T1000 (cell line): ENCODE measurements at places on chromosomes 6 and 20.

GRCh38 chr6:29014729-29015608 is 9.9 kb upstream of the ZNF311 start:
- DNase-seq: no peak

- no peak for DNase-seq
Measured at GRCh38 chr20:699811-700338, 24.3 kb upstream of the SCRT2 start.

DNA sequence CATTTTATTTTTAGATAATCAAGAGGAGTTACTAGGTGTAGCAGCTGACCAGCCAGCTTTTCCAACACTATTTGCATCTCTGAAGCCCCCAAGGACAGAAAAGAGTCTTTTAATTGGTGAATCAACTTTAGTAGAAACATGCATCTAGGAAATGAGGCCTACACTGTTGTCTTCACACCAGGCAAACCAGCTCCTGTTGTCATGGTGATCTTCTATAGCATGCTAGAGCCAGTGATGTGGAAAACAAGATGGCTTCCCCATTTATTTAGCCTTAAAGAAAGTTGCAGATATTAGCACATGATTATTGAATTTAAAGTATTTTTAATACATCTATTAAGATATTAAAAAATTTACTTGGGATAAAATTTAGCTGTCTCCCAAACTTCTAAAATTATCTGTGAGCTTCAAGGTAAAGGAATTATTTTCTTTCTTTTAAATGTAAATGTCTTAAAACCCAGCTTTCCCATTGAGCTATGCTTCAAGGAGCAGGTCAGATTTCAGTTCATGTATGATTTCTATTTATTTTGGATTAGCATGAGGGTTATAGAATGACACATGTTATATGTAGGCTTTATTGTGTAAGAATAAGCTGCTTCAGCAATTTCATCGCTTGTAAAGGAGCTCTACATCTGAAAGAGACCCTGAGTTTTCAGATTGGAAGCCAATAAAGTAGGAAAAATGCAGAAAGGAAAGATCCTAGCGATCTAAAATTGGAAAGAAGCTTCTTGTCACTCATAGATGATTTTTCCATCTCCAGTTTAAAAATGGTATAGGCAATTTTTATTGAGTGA is 564.9 kb upstream of the CITED2 start:
- no peak for DNase-seq

GRCh38 chr6:158019416-158019815 is 37.8 kb downstream of the SYNJ2 start:
- no peak for DNase-seq

- no peak for DNase-seq
Measured at GRCh38 chr20:15570156-15570555, 1003.1 kb downstream of the KIF16B start.

DNA sequence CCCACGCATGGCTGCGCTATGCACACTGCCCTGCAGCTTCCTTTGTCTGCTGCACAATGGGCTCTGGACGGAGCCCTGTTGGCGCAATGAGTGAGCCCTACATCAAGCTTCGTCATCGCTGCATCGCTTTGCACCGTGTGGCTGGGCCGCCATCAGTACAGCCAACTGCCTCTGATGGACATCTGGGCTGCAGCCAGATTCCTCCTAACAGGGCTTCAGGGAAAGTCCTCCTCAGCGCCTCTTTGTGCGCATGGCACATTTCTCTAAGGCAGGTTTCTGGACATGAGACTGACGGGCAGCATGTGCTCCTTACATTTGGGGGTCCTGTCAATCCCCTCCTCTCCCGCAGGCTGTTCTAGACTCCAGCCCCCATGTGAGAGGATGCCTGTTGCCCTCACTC is 29.7 kb upstream of the ANGPT4 start:
- no peak for DNase-seq

DNA sequence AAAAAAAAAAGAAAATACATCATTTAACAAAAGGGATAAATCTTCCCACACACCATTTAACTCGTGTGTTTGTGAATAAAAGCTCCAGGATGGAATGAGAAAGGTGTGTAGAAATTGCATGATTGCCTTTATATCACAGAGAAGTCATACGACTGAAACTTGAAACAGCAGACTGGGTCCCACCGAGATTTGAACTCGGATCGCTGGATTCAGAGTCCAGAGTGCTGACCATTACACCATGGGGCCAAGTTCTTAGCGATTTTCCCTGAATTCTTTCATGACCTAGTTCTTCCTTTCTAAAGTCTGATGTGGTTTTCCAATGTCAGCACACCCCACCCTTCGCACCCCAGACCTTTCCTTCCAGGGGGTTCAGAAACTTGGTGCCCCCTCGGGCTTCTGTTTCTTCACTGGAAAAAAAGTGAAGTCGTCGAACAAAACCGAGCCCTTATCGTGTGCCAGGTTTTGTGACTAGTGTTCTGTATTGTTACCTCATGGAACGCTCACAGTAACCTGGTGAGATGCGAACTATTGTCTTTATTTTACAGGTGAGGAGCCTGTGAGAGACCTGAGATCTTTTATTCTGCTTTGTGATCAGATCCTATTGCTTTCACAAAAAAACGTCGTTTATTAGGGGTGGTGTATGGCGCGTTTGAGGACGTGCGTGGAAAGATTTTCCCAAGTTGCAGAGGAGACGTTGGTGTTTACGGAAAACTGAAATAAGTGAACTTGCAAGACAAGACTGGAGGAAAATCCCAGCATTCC is 120.8 kb downstream of the OR2B2 start:
- DNase-seq: peak; percentile 24

DNA sequence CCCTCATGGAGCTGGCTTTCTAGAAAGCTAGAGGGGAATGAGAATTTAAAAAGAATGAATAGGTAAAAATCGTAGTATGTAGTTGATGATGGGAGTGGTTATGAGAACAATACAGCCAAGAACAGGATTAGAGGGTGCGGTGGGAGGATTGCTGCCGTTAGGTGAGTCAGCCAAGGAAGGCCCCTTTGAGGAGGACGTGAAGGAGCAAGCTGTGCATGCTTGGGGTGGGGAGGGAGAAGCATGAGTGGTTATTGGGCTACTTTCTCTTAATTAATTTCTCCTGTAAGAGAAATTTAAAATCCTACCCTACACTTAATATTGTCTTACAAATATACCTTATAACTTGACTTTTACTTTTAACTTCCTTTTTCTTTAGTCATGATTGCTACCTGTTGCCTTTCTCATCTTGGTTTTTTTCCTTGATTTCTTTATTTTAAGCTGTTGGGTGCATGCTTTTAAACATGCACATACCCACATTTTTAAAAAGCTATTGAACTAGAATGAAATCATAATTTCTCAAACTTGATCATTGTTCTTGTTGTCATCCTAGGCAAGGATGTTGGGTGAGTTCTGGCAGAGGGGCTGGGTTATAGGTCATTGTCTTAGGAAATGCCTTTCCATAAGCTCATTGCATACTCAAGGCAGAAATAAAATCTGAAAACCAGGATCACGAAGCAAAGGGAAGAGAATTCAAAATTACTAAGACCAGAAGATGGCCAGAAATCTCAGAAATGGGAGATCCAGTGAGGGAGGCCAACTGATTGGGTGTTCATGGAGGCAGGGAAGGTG is 114.5 kb downstream of the TCP11 start:
- no peak for DNase-seq

- DNase-seq: no peak
Measured at GRCh38 chr20:59439243-59439642, 138.8 kb downstream of the EDN3 start.

- no peak for DNase-seq
Measured at GRCh38 chr6:5201271-5201670, 59.5 kb downstream of the LYRM4 start.

GRCh38 chr20:600736-601135 is 9.4 kb downstream of the TCF15 start:
- DNase-seq: no peak

DNA sequence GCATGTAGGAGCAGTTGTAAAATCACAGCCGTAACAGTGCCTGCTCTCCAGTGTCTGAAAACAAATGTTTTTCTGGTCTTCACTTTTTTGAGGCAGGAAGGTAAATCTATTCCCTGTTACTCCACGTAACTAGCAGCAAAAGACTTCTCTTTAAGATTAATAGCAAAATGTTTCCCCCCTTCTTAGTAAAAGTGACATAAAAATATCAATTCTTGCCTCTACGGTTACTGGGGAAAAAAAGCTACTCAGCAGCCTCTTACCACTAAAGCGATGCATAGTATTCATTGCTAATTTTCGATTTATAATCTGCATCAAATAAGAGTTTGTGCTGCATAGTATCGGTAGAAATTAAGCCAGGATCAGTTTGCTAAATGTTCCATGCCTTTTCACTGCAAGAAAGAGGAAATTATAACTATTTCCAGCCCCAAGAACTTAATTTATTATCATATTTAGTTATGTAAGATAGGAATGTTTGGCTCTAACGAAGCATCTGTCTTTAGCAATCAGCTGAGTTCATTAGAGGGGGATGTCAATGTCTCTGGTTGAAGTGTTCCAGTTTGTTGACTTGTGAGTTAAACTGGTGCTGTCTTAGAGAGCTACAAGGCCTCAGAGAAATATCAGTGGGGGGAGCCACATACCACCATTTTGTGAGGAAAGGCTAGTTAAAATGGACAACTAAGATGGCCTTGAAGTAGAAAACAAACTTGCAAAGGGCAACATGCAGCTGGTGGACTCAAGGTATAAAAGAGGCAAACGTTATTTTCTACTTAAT is 617 bp upstream of the TSPYL1 start:
- DNase-seq: no peak

DNA sequence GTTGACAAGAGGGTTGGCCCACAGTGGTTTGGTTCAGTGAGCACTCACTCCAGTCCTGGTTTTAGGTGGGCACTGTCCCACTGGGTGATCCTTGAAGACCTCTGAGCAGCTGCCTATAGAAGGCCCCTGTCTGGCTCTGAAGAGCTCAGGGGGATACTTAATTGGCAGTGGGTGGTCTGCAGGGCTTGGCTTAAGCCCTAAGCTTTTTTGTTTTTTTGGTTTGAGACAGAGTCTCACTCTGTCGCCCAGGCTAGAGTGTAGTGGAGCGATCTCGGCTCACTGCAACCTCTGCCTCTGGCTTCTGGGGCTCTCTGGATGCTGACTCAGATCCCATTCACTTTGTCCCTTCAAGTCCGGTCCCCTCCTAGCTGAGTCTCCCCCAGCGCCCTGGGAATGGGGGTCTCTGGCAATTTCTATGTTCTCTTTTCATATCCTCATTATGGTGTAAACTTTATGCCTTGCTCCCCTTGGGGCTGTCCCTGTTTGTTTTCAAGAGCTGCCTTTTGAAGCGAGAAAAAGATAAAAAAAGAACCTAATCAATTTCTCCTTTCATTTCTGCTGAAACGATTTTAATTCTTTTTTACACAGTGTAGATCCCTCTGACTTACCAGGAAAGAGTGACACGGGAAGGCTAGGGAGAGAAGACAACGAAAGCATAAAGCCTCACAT is 12.2 kb upstream of the KCNG1 start:
- DNase-seq: no peak

DNA sequence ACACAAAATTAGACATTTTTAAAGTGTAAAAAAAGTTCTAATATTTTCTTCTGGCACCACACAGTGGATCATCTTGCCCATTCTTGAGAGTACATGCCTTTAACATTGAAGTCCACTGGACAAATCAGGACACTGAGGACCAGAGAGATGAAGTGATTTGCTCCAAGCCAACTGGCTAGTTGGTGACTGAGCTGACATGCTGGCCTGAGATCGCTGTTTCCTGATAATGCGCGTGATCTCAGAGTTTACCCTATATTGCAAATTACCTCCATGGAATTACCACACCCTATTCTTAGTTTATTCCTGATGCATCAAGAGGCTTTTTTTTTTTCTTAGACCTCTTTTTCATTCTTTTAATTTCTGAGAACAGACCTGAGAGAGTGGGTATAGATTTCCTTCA is 432.8 kb downstream of the CD83 start:
- no peak for DNase-seq

- DNase-seq: no peak
Measured at GRCh38 chr20:60144974-60145527, 186.8 kb downstream of the CDH26 start.

DNA sequence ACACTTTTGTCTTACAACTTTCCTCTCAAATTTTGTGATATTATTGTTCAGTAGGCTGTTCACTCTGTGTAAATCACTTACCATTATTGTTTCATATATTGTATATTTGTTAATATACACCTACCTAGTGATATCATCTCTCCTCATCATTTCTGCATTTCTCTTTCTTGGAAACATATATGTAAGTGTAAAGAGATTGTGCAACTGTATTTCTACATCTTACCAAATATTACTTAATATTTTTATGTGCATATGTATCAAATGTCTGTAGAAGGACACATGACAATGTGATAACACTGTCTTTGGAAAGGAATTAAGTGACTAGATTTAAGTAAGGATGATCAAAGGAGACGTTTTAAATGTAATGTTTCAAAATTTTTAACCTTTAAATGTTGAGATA is 30.2 kb downstream of the ZNF322 start:
- no peak for DNase-seq

GRCh38 chr6:111603685-111604084 is 2.0 kb downstream of the TRAF3IP2 start:
- no peak for DNase-seq

DNA sequence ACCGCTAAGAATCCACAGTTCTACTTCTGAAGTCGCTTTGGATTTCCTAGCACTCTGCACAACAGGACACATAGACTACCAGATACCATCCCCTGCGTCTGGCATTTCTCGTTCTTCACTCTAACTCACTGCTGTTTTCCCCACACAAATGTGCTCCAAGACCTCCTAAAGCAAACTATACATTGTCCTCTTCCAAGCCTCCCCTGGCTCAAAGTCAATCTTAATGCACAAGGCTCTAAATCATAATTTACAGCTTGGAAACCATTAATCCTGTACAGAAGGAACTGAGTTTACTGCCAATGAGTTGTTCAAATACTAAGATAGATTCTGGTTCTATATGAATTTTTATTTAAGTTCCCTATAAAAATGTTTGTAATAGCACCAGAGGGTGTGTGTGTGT is 128.5 kb downstream of the HIVEP2 start:
- no peak for DNase-seq

DNA sequence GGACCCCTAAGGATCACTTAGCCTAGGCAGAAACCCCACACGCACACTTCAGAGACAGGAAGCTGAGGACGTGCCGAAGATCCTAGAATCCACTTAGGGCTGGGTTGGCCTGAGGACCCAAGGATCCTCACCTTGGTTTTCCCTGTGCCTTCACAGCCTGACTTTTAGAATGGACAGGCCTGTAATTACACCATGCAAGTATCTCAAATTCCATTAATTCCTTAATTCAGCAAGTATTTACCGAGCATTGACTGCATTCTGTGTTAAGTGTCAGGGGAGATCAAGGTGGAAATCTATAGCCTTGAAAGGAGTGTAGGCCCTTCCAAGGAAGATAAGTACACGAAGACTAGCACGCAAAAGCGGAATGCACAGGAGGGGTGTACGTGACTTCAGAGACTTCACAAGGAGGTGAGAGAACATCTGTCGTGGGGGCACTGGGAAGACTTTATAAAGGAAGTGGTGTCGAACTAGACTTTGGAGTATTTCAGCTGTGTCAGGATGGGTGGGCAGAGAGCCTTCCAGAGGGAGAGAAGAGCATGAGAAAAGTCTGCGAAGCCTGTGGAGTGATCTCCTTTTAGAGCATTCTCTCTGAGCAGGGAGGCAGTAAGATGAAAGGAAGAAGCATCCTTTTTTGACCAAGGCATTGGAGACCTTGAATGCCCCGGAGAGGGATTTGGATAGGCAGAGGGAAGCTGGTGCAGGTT is 4.0 kb downstream of the DSP start:
- DNase-seq: no peak

- DNase-seq: no peak
Measured at GRCh38 chr6:209432-210103, 82.7 kb upstream of the DUSP22 start.
